Stimulated activated CD8-positive, alpha-beta memory T cell treated with anti-CD3 and anti-CD28 coated beads, Interleukin-4, amount 100 ng/mL, for 1 hour (primary cell): ENCODE measurements at places on chromosomes 1 and 21.

DNA sequence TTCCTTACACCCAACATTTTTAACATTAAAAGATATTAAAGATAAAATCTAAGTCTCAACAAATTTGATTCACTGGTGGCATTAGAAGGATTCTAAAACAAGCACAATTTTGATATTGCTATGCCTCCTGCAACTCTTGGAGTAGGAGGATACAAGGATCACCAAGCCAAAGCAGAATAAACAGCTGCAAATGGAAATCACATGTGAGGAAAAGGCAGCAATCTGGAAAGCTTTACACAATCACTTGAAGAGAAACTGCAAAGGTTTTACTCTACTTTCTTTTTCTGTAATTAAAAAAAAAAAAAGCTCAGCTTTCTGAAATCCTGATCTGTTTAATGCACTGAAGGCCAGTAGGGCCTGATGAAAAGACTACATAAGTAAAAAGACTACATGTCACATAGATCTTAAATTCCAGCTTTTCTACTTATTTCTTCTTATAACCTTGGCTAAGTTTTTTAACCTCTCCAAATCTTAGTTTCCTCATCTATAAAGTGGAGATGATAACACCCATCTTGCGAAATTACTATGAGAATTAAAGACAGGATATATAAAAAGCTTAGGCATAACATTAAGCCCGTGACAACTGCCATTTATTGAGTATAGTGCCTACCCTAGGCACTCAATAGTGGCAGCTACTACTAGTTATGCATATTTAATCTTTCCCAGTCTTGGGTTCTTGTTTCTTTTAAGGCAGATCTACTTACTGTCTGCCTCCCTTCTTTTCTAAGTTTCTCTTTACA lies 73.5 kb downstream of the EPS15 start:
- DNase-seq = no peak

- no peak for DNase-seq
Observed at GRCh38 chr1:80448081-80448480, 1352.7 kb upstream of the ADGRL2 start.

GRCh38 chr1:234589854-234590620 lies 19.9 kb downstream of the IRF2BP2 start:
- DNase-seq = no peak

GRCh38 chr1:22814176-22815042 lies 103.8 kb downstream of the EPHB2 start:
- DNase-seq = no peak

- DNase-seq = no peak
Observed at GRCh38 chr21:43707462-43707861, 11.5 kb upstream of the PDXK start.

- no peak for DNase-seq
Observed at GRCh38 chr1:170162459-170163246, 16.9 kb downstream of the NTMT2 start.

DNA sequence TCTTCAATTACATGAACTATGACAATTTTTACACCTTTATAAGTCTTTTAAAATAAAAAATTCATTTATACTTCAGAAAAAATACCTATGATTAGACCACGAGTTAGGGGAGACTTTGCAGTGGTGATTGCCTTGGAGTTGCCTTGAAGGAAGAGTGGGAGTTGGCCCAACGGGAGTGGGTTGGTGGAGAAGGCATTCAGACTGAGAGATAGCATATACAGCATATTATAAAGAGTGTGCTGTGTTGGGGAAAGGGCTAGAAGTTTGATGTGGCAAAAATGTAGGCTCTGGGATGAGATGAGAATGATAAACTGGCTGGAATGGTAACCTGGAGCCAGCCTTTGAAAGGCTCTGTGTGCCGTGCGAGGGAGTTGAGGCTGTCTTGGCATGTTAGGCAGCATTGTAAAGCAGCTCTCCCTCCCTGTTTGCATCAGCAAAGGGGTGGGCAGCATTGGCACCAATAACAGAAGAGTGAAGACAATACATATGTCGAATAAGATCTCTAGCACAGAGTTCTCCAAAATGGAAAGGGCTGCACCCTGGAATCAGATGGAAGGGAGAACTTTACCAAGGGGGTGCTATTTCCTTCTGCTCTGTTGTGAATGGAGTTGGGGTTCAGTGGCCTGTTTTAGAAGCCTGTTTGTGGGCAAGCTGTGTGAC lies 24.4 kb downstream of the MPZL1 start:
- no peak for DNase-seq

DNA sequence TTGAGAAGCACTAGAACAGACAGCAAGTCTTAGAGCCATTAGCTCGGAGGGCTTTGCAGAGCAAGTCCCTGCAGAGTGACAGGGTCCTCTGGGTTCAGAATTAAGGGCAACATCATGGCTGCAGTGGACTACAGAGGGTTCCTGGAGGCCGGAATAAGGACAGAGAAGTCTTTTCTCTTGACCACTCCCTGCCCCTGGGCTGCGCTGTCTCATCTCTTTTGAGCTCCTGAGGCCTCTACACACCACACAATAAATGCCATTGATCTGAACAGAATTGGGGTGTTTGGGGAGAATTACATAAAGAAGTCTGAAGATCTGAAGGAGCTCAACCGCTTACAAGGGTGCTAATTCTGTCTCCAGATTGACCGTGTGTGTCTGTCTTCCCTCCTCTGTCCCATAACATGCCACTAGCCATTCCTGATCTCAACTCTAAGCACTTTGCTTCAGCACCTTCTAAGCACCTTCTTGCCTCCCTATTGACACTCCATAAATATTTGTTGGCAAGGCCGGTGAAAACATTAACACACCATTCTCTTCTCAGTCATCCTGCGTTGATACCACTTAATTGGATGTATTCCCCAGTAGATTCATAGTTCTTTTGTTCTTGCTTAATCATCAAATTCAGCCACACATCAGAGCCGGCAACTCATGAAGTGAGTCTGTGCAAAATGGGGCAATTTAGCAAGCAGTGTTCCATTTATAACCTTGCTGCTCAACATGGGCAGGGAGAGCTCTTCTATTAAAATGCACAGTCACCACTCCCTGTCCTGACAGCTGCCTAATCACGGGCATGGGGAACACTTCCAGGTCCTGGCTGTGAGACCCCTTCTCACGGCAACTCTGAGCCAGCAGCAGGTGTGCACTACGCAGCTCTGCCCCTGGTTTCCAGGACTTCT lies 49.7 kb downstream of the NMNAT2 start:
- DNase-seq = no peak

DNA sequence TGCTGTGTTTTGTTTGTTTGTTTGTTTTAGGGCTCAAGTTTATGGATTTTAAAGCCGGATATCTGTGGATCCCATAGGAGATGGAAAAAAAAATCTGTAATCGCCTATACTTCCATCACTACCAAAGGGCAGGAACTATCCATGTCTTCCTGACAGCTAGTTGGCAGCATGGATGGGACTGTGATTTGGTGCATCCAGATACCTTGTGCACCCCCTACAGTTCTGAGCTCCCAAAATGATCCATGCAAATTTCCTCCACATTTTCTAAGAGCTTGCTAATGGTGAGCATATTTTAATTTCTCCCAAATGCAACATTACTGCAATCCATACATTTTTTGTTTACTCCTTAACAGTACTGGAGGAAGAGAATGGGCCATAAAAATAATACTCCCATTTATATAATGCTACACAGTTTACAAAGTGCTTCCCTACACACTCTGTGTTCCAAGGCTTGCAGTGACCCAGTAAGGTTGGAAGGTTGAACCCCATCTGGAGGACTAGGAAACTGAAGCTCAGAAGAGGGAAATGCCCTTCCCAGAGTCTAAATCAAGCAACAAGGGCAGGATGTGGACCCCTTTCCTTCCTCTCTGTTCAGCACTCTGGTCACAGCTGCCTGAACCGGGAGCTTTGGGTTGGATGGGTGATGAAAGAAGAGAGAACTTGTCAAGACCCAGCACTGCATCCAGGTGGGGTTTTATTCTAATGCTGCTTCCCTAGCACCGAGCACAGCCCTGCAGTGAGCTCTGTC lies 48.0 kb downstream of the CAPN8 start:
- no peak for DNase-seq

- DNase-seq = no peak
Observed at GRCh38 chr1:160437432-160438316, 37.3 kb downstream of the VANGL2 start.

- DNase-seq = no peak
Observed at GRCh38 chr1:74505928-74506710, 6.3 kb downstream of the LRRC53 start.

GRCh38 chr1:117425050-117425734 lies 57.9 kb downstream of the MAN1A2 start:
- no peak for DNase-seq

DNA sequence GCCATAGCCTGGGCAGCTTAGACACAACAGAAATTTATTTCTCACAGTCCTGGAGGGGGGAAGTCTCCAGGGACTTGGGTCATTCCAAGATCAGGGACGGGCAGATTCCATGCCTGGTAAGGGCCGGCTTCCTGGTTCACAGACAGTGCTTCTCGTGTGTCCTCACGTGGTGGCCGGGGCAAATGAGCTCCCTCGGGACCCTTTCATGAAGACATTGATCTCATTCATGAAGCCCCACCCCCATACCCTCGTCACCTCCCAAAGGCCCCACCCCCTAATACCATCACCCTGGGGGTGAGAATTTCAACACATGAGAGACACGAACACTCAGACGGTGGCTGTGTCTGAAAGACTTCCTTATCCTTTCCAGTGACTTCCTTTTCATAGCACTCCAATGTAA lies 51.5 kb downstream of the ACOT7 start:
- DNase-seq = no peak

DNA sequence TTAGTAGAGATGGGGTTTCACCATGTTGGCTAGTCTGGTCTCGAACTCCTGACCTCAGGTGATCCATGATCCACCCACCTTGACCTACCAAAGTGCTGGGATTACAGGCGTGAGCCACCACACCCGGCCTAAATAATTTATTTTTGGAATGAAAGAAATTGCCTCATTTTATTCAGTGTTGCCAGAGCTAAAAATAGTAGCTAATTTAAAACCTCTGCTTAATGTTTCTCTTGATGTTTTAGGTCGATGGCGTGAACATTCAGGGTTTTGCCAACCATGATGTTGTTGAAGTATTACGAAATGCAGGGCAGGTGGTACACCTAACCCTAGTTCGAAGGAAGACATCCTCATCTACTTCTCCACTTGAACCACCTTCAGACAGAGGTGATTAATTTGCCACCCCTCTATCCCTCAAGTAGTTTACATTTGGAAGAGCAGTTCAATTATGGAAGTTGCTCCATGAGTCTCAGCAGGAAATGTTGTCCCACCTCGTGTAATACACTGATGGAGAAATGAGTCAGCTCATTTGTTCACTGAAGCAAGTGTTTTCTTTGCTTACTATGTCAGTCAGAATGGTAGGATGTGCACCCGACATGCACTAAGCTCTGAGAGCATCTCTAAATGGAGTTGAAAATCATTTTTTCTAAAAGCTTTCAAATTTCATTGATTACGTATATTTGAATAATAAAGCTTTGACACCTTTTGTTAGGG lies 54.9 kb downstream of the PATJ start:
- DNase-seq = no peak

GRCh38 chr1:82073659-82074058 lies 272.9 kb downstream of the ADGRL2 start:
- no peak for DNase-seq

DNA sequence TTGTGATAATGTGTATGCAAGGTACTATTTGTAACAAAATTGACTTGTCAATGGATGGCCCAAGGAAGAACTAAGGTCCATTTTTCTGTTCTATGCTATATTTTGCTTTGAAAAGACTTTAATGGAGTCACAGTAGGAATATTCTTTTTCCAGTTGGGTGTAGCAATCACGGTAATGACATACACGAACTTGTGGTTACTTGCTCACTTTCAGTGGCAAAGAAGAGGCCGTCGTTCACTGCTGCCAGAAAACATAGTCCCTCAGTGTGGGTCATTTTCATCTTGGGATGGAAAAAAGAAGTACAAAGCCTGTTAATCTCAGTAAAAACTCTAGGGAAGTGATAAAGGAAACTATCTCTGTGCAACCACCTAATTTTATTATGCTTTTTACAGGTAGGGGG lies 47.8 kb upstream of the LAMC2 start:
- DNase-seq = no peak

DNA sequence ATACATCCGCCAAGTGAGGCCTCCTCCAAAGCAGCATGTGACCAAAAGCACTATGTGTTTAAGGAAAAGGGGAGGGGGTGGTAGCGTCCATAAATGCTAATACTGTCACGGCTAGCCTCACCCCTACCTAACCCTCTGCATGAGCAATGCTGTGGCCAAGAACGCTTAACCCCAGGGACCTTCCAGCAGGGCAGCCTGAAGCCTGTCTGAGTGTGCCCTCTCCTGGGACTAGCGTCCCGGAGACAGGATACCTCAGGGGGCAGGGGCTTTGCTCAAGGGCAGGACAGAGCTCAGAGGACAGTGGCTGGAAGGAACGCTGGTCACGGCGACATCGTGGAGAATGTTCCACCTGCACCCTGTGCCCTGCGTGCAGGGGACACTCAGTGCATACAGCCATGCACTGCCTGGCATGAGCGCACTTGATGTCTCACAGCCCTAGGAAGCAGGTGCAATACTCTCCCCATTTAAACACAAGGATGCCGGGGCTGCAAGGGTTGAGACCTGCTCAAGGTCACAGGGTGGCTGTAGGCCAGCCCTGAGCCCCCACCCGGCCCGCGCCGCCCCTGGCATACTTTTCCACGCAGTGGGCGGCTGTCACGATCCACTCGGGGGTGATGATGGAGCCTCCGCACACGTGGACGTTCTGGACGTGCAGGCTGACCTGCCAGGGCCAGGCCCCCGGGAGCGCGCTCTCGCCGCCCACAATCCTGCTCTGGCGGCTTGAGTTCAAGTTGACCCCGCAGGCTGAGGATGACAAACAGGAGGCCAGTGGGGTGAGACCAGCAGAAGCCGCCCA lies 35.0 kb downstream of the TMPRSS2 start:
- no peak for DNase-seq

GRCh38 chr1:53361541-53361961 lies 33.7 kb upstream of the LRP8 start:
- DNase-seq = no peak

- DNase-seq = no peak
Observed at GRCh38 chr1:4602462-4603294, 51.7 kb upstream of the AJAP1 start.

GRCh38 chr1:86035101-86035500 lies 121.5 kb downstream of the COL24A1 start:
- no peak for DNase-seq

DNA sequence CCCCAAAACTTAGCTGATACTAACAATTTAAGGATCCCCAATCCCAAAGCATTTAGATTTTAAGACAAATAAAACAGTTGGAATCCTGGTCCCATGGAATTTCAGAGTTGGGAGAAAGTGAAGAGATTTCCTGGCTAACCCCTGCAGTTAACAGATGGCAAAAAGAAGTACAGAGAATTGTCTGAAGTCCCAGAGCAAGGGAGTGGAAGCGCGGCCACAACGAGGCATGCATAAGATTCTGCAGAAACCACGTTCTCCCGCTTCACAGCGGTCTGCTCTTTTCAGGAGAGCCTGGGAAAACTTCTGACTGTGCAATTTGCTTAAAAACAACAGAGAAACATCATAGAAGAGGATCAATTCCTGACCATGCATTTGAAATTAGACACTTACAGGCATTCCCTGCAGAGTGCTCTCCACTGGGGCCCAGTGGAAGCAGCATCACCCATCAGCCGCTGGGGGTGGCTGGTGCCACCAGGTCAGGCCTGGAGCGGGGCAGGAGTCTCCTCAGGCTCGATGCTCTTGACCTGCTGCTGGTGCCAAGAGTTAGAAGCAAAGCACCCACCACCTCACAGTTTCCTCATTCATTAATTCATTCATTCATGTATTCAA lies 226.7 kb upstream of the POU3F1 start:
- DNase-seq = no peak

- DNase-seq = no peak
Observed at GRCh38 chr1:214123061-214123784, 135.4 kb downstream of the PROX1 start.

GRCh38 chr1:6124746-6125365 lies 55.3 kb downstream of the CHD5 start:
- DNase-seq = no peak

- DNase-seq = no peak
Observed at GRCh38 chr1:15088281-15088971, 65.1 kb upstream of the TMEM51 start.
